Activated naive CD4-positive, alpha-beta T cell treated with anti-CD3 and anti-CD28 coated beads for 36 hours (primary cell): ENCODE measurements at places on chromosomes 5 and 9.

- DNase-seq: no peak
These were observed 917 bp downstream of the NHP2 start for GRCh38 chr5:178152491-178153444.

DNA sequence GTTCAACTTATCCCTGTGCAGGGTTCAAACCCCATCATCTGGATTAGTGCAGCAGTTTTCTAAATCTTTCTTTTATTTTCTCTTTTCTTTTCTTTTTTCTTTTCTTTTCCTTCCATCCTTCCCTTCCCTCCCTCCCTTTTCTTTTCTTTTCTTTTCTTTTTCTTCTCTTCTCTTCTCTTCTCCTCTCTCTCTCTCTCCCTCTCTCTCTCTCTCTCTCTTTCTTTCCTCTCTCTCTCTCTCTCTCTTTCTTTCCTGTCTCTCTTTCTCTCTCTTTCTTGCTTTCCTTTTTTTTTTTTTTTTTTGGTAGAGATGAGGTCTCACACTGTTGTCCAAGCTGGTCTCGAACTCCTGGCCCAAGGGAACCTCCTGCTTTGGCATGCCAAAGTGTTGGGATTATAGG is 53.6 kb downstream of the KIAA0825 start:
- DNase-seq: no peak

DNA sequence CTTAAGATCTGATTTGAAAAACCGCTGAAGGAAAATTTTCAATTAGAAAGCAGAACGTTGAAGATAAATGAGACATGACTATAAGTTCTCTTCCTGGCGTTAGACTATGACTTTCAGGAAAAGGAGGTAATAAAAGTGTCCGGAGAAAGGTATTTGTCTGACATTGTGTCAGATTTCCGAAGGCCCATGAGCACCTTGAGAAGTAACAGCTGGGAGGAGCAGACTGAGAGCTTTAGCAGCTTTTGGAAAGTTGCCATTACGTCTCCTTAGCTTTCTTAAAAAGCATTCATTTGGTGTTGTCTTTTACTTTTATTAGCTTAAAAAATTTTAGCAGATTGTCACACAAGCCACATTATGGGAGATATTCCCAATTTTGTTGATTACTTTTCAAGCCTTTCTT is 363.5 kb downstream of the NDUFS4 start:
- DNase-seq: no peak

- DNase-seq: no peak
These were observed 68.0 kb downstream of the FGF10 start for GRCh38 chr5:44321144-44321725.

- DNase-seq: no peak
These were observed 127.4 kb downstream of the COL23A1 start for GRCh38 chr5:178462816-178463215.

GRCh38 chr5:16025681-16026080 is 153.9 kb downstream of the MARCHF11 start:
- no peak for DNase-seq

GRCh38 chr9:4501147-4501507 is 10.9 kb downstream of the SLC1A1 start:
- DNase-seq: no peak

DNA sequence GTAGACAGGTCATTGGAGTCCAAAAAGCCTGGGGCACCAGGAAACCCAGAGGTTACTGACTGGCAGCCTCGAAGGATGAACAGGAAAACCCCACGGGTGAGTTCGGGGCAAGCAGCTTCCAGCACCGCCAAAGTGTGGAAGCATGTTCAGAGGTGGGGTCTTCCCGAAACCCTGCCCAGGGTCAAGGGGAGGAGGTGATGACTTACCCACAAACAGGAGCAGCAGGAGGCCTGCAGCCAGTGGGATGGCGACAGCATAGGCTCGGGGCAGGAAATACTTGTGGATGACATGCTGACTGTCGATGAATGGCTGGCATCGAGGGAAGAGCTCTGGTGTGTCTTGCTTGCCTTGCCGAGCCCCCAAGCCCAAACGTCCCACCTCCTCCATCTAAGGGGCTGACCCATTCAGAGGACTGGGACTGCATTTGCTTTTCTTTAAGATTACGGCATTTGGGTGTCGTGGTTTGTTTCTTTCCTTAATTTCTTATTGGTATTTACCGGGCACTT is 1.3 kb downstream of the DPM2 start:
- no peak for DNase-seq

DNA sequence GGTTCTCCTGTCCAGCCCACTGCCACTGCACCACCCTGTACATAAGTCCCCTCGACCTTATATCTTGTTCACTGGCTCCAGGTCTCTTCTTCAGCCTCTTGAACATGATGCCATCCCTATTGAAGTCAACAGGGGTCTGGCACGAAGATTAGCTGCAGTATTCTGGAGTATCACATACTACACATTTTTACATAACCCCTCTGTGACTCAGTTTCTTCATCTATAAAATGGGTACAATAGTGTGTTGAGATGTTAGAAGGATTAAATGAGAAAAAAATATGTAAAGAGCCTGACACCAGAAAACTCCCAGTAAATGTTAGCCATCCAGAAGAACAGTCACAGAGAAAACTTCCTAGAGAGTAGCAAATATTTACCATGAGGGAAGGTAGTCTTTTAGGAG is 98.9 kb downstream of the PIK3R1 start:
- no peak for DNase-seq
